GM12864 (cell line): ENCODE measurements at places on chromosomes 6 and 20.

- DNase-seq, result no peak
Observed at GRCh38 chr6:36786055-36786675, 53.1 kb downstream of the CPNE5 start.

DNA sequence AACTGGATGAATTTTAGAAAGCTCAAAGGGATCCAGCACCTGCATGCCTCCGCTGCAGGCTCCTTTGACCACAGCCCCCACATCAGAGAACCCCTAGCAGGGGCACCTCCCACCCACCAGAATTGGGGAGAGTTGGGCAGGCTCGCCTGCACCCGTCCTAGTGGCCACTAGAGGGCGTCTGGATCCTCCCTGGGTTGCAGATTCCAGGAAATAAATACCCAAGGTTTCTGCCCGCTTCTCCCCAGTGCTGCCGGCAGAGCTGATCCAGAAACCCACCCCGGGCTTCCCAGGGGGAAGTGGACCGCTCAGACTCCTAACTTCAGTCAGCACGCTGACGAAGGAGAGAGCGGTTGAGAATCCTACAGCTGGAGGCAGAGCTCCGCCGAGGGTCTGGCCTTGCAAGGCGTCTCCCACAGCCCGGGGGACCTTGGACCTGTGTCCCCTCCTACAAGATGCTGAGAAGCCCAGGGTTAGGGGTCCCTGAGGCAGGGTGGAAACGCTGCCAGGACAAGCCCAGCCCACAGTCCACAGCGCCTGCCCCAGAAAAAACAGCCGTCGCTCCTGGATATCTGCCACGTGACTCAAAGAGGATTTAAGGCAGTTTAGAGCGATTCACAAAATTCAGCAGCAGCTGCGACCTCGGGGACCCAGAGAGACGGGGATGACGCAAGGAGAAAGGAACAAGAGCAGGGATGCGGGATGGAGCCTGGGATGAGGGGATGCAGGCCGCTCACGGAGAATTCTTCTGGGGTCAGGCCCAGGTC is 32.6 kb upstream of the PHACTR3 start:
- DNase-seq, result no peak

- peak; percentile 27 for DNase-seq
Observed at GRCh38 chr20:51497542-51498467, 44.7 kb downstream of the NFATC2 start.

DNA sequence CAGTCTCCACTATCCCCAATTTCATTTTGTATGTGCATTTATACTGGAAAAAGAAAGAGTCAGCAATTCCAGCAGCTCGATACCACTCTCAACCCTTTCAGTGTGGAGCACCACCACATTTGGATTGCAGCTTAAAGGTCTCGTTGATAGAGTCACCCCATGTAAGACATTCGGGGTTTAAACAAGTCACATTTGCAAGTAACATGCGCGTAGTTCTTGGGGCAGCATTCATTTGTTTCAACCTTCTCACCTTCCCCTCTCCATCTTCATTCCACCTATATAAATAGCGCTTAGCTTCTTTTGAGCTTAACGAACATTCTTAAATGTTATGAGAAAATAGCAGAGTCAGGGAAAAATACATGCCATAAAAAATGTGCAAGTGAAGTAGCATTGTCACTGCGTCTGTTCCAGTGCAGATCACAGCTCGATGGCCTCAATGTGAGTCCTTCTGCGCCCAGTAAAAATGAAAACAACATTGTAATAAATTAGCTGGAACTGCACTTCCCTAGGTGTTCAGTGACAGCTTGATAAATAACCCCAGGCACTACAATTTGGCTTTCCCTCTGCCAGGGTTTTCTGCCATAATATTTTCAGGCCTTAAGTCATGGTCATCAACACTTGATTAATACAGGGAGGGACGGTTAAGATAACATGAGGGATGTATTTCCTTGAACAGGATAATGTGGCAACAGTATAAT is 737.8 kb upstream of the NRSN1 start:
- DNase-seq, result no peak

- DNase-seq, result no peak
Observed at GRCh38 chr6:21514288-21514687, 79.3 kb upstream of the SOX4 start.

DNA sequence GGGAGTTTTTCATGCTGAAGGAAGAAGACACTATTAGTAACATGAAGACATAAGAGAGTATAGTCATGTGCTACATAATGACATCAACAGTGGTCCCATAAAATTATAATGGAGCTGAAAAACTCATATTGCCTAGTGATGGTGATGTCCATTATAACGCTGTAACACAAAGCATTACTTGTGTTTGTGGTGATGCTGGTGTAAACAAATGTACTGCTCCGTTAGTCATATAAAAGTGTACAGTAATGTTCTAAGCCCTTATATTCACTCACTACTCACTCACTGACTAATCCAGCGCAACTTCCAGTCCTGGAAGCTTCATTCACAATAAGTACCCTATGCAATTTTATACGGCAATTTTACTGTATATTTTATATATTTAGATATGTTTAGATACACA is 26.8 kb upstream of the ASF1A start:
- no peak for DNase-seq

DNA sequence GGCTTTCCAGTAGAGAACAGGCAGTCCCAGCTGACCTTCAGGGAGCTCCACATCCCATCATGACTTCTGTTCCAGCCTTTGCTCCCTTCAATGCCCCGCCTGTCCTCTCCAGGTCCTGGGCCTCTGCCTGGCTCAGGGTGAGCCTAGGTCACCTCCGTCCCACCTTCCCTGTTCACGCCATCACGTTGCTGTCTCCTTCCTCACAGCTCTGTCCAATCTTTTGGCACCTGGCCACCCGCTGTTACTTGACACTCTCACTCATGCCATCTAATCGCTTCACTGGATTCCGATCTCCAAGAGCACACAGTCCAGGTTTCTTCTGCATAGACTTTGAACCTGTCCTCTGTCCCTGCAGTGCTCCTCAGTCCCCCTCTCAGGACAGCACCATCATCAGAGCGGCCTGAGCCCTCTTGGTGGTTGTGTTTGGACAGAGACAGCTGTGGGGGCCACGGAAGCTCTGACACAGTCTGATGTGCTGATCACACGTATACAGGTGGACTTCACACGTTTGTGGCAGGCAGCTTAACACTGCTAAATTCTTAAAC is 34.7 kb upstream of the TIAM2 start:
- DNase-seq, result no peak

DNA sequence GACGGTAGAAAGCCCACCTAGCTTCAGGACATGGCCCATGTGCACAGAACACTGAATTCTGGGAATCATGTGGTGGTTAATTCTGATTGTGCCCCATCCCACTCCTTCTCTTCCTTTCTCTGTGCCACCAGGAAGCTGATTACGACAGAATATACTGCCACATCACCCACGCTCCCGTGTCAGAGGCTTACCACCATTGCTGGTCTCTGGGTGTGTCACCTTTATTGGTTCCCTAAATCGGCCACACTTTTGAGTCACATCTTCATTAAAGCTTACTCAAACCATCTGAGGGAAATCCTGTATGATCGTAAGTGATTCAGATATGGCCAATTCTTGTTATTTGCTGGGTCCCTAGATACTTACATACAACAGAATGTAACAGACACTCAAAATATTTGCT is 3.1 kb downstream of the TRMT6 start:
- DNase-seq, result no peak

GRCh38 chr6:30802731-30803130 is 58.4 kb upstream of the IER3 start:
- no peak for DNase-seq

GRCh38 chr6:33207552-33208090 is 679 bp upstream of the RING1 start:
- no peak for DNase-seq

GRCh38 chr20:37354210-37355195 is 8.6 kb downstream of the SRC start:
- no peak for DNase-seq

GRCh38 chr20:44231713-44232468 is 15.2 kb upstream of the GDAP1L1 start:
- no peak for DNase-seq

DNA sequence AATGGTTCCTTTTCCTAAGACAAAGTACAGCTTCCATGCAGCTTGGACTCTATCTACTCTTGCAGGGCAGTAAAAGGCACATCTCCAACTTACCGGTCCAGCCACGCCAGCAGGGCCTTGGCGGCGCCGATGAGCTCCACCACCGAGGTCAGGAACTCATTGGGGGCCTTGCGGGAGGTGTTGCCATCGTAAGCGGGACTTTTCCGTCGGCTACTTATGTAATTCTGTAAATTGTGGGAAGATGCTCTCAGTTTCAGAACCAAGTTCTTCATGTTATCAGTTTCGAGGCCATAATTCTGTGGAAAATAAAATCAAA is 68.5 kb downstream of the CNKSR3 start:
- no peak for DNase-seq

GRCh38 chr6:82362878-82363427 is 664 bp upstream of the TPBG start:
- no peak for DNase-seq

DNA sequence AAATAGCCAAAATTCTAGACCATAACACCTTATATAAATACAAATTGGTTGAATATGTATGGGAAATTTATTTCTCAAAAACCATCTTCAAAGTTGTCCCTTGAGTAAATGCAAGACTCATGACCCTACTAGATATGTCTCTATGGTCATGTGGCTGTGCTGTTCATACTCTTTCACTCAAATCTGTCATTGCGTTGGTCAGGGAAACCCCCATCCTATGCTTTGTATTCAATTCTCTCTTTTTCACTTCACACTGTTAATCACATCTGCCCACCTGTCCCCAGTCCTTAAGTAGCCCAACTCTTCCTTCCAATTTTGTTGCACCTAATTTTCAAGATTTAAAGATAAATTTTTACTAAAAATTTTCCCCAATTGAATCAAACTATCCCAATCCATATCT is 51.0 kb downstream of the RPS12 start:
- DNase-seq, result peak; percentile 35

GRCh38 chr6:10587656-10588406 is 66.7 kb downstream of the GCNT2 start:
- DNase-seq, result no peak

DNA sequence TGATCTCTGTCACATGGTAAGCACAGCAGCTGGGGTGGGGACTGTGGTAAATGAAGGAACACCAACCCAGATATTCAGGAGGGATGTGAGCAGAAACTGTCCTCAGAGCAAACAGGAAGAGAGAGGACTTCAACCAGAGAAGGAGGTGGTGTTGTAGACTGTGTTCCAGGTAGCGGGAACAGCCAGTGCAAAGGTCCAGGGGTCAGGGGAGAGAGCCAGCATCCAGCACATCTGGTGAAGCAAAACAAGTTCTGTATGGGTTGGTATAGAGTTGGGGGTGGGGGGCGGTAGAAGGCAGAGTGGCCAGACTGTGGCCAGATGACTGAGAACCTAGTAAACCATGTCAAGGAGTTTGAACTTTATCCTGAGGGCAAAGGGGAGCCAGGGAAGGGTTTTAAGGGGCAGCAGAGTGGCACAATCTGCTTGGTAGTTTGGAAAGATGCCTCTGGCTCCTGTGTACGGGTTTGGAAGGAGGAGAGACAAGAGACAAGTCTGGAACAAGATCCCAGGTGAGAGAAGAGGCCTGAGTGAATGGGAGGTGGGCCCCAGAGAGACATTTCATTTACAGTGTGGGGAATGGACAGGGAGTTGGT is 27.8 kb upstream of the TTPAL start:
- DNase-seq, result no peak

GRCh38 chr6:101826678-101827077 is 433.2 kb downstream of the GRIK2 start:
- DNase-seq, result no peak

GRCh38 chr6:19616022-19616421 is 221.1 kb upstream of the ID4 start:
- DNase-seq, result no peak

DNA sequence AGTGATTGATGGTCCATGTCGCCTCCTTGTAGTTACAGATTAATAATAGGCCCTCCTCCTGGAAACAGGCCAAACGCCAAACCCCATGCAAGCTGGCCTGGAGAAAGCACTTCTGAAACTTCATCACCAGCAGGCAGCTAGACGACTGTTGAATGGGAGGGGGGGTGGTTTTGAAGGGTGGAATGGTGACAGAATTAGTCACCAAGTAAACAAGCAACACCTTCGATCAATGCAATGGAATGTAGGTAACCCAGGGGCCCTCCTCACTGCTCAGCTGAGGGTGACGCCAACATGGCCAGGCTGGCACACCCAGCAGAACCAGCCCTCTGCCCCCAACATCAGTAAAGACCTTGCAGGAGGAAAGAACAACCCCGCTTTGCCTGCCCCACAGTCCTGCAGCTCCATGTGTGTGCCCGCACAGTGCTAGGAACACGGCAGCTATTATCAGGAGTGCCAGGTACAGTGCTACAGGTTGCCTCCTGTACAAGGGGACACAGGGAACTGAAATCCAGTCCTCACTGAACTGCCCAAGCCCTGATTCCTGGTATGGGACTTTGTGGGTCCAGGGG is 2.7 kb downstream of the BCAS1 start:
- no peak for DNase-seq

- DNase-seq, result no peak
Observed at GRCh38 chr20:32128167-32128566, 18.7 kb downstream of the TM9SF4 start.

GRCh38 chr6:1312203-1312472 is 240 bp downstream of the FOXQ1 start:
- no peak for DNase-seq

DNA sequence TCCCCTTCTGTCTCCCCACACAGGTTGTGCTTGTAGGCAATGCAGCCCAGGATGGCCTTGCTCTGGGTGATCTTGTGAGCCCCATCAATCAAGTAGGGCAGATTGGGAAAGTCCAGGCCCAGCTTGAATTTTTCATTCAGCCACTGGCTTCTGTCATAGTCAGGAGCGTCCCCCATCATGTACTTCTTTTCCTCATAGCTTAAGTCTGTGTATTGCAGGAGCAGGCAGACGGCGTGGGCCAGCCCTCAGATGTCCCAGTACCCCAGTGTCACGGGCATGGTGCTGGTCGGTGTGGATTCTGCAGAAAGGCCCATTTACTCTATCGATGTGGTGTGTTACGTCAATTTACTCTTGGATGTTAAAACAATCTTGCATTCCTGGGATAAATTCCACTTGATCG is 40.1 kb upstream of the SLC16A10 start:
- no peak for DNase-seq

DNA sequence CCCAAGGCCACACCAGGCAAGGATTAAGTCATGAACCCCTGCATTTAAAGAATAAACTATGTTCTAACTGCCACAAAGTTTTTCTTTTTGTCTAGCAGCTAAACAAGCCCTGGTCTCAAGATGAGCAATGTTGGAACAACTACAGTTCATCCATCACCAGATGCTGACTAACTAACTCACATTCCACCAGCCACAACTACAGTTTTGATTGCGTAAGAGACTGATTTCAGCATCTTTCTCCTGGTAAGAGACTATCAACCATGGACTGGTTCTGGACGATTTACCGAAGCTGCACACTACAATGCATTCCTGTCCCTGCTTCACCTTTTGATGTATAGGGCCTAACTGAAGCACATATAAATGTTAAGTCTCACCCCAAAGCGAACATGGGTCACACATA is 43.0 kb downstream of the F13A1 start:
- no peak for DNase-seq

DNA sequence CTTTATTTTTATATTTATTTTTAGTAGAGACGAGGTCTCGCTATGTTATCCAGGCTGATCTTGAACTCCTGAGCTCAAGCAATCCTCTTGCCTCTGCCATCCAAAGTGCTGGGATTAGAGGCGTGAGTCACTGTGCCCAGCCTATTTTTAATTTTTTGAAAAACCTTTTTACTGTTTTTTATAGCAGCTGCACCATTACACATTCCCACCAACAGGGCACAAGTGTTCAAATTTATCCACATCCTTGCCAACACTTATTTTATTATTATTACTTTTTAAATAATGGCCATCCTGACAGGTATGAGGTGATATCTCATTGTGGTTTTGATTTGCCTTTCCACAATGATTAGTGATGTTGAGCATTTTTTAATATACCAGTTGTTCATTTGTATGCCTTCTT is 42.5 kb downstream of the PACSIN1 start:
- DNase-seq, result no peak
